Ovary (tissue), 10 donors: ENCODE measurements at places on chromosomes 3 and 15.

DNA sequence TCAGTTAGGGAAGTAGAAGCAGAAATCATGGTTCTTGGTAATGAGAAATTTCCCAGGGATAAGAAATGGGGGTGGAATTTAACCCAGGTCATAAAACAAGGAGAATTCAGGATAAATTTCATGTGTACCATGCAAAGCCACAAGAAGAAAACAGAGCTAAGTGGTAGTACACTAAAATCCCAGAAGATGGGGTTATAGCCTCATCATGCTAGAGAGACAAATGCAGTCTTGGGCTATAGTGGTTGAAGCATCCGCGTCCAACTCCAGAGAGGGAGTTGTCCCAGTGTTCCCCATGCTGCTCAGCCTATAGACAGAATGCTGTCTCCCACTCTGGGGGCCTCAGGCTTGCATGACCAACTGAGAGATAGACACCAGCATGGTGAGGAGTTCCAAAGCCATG is 36.2 kb upstream of the CLRN1 start:
- no peak for DNase-seq

DNA sequence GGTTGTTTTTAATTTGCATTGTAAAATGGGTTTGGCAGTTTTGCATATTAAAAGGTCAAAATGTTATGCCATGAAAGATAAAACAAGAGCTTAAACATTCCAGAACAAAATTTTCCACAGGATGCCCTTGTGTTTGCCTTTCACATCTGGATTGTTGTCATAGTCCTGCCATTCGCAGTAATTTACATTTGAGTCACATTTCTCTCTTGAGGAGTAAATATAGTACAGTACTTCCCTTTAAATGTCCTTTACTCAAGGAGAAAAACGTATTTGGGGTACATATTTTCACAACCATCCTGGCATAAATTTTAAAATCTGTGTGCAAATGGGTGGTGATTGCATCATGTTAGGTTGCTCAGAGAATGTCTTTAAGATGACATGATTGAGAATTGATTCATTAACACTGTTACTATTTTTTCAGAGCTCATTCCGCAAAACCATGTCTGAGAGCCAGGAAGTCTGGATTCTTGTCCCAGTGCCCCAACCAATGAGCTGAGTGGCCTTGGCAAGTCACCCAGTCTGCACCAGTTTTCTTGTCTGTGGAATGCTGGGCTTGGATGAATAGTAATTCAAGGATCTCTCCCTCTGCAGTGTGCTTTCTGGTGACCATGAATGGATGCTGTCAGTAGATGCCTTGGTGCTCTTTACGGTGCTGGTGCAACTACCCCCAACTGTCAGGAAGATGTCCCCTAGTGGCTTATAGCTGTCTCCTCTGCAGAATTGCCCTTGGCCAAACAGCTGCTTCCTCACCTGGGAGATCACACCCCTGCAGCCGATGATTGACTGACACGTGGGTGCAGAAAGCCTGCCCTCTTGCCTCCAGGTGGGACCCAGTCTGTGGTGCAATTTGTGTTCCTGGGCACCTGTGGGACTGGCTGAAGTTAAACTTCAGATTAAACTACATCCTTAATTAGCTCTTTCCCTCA is 43.0 kb downstream of the ABHD5 start:
- DNase-seq: no peak

- DNase-seq: no peak
Measured at GRCh38 chr3:42163622-42164244, 72.6 kb downstream of the TRAK1 start.

- peak; percentile 52 for DNase-seq
Measured at GRCh38 chr15:68492855-68493254, 60.9 kb upstream of the ITGA11 start.

GRCh38 chr3:50600141-50600753 is 11.3 kb downstream of the CISH start:
- DNase-seq: peak; percentile 60

- DNase-seq: no peak
Measured at GRCh38 chr3:9721700-9722060, 9.9 kb upstream of the BRPF1 start.

- no peak for DNase-seq
Measured at GRCh38 chr15:70314018-70314354, 216.3 kb upstream of the TLE3 start.

DNA sequence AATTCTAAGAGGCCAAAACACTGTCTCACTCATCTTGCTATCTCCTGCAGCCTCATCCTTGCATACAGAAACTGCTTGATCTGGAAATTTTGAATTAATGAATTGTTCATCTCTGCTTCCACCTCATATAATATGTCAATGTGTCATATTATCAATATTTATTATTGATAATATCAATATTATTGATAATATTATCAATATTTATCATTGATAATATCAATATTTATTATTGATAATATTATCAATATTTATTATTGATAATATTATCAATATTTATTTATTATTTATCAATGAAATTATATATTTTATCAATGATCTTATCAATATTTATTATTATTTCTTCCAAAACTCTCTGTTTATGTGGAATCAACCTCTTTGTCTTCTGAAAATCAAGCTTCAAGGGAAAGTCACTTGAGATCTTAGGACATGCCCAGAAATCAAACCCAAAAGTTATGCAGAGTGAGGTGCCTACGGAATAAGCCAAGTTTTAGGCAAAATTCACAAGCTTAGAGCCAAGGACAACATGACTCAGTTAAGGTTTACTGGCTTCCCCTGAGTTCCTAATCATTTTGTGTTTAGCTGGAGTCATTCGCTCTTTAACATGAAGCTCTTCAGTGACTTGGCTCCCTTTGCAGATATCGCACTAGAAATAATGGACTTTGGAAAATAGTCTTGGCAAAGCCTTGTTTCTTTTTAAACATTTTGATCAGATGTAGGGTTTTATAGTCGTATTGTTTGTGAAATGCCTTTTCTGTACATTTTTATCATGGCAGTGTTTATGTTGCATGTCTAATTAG is 297.1 kb upstream of the RARB start:
- no peak for DNase-seq

DNA sequence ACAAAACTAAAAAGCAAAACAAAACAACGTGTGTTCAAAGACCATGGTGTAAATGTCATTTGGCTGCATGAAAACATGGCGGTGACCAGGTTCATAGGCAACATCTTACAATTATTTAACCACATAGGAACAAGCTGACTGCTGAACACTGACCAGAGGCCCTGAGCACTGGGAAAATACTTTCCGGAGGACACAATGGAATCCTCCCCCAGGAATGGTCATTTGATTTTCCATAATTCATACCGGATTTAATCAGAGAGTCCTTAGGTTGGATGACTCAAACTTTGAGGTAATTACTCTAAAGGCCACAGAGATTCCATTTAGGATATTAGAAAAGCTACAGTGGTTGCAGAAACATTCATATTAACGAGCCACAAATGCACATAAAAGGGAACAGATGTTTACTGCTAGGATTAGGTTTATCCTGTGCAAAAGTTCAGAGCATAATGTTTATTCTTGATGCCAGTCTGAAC is 254.7 kb downstream of the NR1D2 start:
- no peak for DNase-seq

GRCh38 chr15:86042226-86042625 is 37.4 kb upstream of the AGBL1 start:
- no peak for DNase-seq

GRCh38 chr15:52498706-52499105 is 30.0 kb downstream of the MYO5A start:
- no peak for DNase-seq

GRCh38 chr3:131690800-131691199 is 188.0 kb upstream of the MRPL3 start:
- no peak for DNase-seq

DNA sequence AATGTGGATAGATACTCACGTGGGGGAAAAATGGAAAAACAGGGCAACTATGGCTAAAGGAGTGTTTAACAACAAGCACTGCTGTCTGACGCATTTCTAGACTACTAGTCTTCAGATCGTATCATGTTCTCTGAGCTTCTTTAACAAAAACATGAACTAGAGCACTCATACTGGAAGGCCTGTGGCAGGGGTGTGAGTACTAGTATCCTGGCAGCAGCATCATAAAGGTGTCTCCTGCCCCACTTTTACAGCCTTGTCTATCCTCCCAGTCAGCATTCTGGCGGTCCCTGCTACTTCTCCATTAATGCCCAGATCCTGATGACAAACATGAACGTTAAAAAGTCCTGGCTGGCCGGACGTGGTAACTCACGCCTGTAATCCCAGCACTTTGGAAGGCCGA is 4.0 kb downstream of the FMN1 start:
- DNase-seq: no peak

- no peak for DNase-seq
Measured at GRCh38 chr3:73291541-73291940, 230.1 kb downstream of the EBLN2 start.

DNA sequence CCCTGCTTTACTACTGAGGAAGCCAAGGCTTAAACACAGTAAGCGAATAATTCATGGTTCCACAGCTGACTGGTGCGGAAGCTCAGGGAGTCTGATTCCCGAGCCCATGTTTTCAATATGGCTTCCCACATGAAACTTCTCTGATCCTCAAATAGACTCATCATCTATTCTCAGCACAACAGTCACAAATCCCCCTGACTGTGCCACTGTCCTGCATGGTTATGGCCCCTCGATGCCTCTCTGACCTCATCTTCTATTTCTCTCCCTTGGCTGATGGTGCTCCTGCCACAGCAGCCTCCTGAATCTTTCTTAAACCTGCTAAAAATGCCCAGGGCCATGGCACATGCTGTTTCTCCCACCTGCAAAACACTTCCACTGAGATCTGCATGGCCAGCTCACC is 43.2 kb downstream of the SRGAP3 start:
- DNase-seq: no peak

GRCh38 chr3:24454856-24455255 is 39.8 kb downstream of the THRB start:
- DNase-seq: no peak

GRCh38 chr3:106518516-106518915 is 649.7 kb upstream of the CBLB start:
- DNase-seq: no peak

- DNase-seq: no peak
Measured at GRCh38 chr3:10901296-10901945, 85.4 kb downstream of the SLC6A11 start.

- no peak for DNase-seq
Measured at GRCh38 chr3:123379041-123379830, 69.7 kb downstream of the ADCY5 start.

GRCh38 chr3:186315581-186316354 is 46.3 kb downstream of the DGKG start:
- DNase-seq: no peak

DNA sequence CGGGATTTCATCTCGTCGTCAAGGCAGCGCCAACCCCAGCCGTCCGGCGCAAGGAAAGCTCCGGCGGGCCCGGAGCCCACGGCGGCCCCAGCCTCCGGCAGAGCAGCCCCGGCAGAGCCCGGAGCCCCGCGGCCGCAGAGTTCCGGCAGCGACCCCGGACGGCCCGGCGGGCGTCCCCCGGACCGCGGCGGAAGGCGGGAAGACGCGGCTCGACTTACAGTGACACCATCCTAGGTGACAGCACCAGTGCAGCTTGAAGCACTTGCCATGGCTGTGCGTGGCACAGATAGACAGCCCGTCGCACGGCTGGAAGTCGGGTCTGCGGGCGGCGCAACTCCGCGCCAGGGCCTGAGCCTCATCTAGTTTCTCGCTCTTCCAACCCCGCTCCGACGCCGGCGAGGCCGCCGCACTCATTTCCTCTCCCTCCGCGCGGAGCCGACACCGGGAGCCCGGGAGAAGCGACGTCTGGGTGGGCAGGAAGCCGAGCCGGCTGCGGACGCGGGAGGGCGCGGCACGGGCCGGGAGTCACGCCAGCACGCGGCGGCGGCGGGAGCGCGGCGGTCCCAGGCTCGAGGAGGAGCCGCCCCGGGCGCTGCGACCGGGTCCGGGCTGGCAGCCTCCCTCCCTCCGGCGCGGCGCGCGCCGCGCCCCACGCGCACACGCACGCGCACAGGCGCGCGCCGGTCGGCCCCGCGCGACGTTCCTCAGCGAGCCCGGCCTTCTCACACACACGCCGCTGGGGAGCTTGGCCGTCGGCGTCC is at the start of gene C3orf70:
TSS of gene C3orf70 (minus strand) at position 651 of the 761 bp plus-strand sequence. CDS start at position 414, 237 bp downstream.
- peak; percentile 66 for DNase-seq

- DNase-seq: no peak
Measured at GRCh38 chr15:31382713-31383045, 56.0 kb downstream of the KLF13 start.

GRCh38 chr15:48393645-48394506 is 62.6 kb downstream of the DUT start:
- peak; percentile 39 for DNase-seq

DNA sequence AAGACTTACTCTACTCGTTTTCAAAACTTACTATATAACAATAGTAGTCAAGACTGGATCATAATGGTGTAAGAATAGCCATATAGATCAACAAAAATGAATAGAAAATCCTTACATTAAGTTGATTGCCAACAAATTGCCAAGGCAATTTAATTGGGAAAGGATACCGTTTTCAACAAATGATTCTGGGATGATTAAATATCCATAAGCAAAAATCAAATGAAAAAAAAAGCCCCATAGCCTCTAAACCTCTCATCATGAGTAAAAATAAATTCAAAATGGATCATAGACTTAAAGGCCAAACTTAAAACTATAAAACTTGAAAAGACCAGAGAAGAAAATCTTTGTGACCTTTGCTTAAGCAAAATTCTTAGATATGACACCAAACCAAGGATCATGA is 5.3 kb upstream of the SNRK start:
- DNase-seq: no peak

- no peak for DNase-seq
Measured at GRCh38 chr15:89666858-89667705, 11.8 kb upstream of the KIF7 start.

GRCh38 chr3:31879365-31879764 is 101.7 kb downstream of the OSBPL10 start:
- no peak for DNase-seq

DNA sequence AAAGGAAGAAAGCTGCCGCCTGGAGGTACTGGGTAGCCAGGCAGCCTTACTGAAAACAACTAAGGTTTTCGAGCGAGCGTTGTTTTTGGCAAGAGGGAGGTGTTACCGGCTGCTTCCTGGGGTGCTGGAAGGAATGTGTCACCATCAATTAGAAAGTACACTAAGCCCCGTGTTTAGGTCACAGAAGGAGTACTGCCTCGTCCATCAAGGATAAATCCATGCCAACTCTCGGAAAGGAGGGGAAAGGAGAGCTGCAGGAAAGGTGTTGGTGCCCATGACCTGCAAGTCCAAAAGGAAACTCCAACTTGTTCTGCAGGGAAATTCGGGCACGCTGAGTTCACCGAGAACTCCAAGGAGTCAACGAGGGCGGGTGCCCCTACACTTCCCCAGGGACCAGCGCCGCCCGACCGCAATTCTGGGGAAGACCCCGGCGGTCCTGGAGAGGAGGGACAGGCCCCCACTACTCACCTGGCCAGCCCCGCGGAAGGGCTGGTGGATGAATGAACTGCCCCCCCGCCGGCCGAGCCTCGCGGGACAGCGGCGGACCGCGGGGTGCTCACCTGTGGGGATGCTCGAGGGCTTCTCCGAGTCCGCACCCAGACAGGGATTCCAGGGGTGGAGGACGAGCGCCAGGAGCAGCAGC is 542 bp downstream of the PLOD2 start:
- DNase-seq: peak; percentile 71

DNA sequence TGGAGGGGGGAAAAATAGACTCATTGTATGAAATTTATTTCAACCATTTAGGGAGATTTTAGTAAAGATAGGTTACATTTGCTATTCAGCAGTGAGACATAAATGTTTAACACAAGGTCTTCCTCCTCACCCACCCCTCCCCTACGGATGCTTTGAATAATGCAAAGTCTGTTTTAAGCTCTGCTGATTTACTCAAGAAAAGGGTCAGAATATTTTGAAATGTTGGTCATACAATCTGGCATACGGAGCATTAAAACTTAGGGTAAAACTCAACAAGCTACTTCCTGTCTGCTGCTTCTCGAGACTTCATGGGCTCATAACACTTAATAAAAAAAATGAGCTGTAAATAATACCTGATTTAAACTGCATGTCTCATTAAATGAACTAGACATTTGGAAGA is 156.3 kb downstream of the WNT5A start:
- DNase-seq: no peak
